Coronary artery (tissue), 2 donors: ENCODE measurements at places on chromosomes 4 and X.

- DNase-seq, result peak; percentile 76
These were observed 1.3 kb downstream of the PARM1 start for GRCh38 chr4:74934016-74934831.

DNA sequence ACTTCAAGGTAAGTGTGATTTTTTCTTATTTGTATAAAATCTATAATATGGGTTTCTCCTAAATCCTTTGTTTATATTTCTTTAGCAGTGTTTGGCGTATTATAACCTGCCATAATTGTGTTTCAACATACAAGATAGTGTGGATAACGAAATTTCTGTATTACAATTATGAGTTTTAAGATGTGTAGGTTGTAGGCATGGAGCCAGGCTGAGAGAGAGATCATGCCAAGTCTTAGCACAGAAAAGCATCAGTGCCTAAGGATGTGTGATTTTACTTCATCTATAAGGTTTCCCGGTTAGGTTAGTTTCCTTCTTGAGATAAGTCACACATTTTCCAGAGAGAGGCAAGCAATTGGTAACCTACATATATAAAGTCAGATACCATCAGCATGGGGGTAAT is 161.2 kb downstream of the RAPGEF2 start:
- DNase-seq, result no peak

DNA sequence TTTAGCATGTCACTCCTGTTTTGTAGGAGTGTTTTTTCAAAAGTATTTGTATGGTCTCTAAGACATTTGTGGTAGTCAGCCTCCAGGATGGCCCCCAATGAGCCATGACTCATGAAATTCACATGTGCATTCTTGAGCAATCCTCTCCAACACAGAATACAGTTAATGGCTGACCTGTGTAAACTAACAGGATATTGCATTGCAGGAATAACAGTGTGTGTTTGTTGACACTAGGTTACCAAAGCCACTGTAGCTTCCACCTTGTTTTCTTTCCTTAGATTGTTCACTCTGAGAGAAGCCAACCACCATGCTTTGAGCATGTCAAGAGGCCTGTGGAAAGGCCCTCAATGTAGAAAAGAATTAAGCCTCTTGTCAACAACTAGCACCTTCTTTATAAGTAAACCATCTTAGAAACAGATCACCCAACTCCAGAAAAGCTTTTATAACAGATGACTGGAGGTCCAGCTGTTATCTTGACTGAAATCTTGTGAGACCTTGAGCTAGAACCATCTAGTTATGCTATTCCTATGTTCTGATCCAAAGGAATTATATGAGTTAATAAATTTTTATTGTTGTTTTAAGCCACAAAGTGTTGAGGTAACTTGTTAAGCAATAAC is 28.5 kb downstream of the TBCK start:
- no peak for DNase-seq

GRCh38 chr4:144582105-144582850 is 63.7 kb upstream of the HHIP start:
- DNase-seq, result no peak

- no peak for DNase-seq
These were observed 3.2 kb upstream of the GRSF1 start for GRCh38 chr4:70842761-70843435.

DNA sequence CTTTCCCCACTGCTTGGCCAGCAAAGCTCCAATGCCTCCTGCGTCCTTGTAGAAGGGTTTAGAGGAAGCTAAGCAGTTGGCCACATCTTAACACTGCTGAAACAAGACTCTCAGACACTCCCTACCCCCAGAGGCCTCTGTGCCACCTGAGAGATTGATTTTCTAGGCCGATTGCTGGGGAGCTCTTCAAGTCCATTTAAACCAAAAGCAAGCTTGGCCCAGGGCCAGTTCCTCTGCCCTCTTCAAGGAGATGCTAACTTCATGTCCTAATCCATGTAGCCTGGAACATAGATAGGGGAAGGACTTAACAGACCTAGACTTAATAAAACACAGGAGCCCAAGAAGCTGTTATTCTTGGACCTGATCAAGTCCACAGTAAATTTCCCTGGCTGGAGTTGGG is 27.2 kb upstream of the FMR1NB start:
- peak; percentile 35 for DNase-seq

- DNase-seq, result no peak
These were observed 136.4 kb downstream of the ZNF674 start for GRCh38 chrX:46408553-46409407.

- DNase-seq, result no peak
These were observed 171.4 kb downstream of the NWD2 start for GRCh38 chr4:37415845-37416369.

DNA sequence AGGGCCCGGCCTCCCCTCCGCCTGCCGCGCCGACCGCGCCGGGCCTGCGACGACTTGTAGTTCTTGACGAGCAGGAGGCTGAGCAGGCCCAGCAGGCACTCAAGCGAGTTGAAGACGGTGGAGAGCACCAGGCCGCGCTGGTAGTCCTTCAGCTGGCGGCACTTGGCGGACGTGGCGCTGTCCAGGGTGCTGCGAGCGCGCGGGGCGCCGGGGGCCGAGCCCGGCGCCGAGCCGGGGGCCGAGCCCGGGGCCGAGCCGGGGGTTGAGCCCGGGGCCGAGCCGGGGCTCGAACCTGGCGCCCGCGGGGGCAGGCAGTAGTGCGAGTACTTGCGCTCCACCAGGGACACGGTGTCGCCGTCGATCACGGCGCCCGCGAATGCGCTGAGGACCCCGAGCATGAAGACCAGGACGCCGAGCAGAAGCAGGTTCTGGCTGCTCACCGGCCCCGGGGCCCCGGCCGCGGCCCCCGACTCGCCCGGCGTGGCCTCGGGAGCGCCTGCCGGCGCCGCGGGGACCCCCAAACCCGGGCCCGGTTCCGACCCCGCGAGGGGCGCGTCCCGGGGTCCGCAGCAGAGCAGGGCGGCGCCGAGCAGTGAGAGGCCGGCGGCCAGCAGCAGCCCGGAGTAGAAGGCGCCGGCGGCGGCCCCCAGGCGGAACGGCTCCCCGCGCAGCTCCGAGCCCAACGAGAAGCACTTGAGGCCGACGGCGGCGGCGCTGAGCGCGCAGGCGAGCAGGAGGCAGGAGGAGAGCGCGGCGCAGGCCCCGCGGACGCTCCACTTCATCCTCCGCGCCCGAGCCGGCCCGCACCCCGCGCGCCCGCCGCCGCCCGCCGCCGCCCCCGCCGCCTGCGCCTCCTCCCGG is 584 bp downstream of the TMEM271 start:
- no peak for DNase-seq

DNA sequence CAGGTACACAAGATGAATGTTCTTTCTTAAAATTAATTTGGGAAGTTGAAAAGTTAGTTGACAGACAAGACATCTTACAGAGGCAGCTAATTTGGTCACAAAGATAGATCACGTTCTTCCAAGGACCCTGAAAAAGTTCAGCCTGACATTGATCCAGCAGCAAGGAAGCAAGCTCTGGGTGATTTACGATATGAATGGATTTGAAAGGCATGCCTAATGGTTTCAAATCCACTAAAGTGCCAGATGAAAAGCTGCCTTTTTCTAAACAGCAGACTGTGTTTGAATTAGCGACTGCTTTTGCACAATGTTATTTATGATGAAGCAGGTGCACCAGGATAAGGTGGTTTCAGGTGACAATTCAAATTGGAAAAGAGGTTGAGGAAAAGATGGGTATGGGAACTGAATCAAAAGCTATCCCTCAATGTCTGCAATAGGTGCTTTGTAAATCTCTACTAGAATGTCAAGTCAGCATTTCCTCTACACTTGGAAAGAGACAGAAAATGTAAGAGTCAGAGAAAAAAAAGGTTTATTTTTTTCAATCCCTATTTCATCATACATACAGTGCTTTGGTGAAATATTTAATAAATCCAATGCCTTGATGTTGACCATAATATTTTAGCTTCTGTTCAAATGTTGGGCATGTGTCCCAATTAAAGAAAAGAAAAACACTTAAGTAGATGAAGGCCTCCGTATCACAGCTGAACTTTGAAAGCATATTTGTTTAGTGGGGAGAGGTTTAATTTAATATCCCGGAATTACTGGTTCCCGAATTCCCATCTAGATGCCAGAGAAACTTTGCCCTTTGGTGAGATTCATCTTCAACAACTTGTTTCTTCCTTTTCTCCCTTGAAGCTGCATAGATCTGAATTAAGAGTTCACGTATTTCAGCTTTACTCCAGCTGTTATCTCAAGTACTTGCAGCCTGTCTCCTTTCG is 6.0 kb downstream of the RASGEF1B start:
- no peak for DNase-seq

- no peak for DNase-seq
These were observed 49.7 kb upstream of the TMEM164 start for GRCh38 chrX:109952985-109953905.

DNA sequence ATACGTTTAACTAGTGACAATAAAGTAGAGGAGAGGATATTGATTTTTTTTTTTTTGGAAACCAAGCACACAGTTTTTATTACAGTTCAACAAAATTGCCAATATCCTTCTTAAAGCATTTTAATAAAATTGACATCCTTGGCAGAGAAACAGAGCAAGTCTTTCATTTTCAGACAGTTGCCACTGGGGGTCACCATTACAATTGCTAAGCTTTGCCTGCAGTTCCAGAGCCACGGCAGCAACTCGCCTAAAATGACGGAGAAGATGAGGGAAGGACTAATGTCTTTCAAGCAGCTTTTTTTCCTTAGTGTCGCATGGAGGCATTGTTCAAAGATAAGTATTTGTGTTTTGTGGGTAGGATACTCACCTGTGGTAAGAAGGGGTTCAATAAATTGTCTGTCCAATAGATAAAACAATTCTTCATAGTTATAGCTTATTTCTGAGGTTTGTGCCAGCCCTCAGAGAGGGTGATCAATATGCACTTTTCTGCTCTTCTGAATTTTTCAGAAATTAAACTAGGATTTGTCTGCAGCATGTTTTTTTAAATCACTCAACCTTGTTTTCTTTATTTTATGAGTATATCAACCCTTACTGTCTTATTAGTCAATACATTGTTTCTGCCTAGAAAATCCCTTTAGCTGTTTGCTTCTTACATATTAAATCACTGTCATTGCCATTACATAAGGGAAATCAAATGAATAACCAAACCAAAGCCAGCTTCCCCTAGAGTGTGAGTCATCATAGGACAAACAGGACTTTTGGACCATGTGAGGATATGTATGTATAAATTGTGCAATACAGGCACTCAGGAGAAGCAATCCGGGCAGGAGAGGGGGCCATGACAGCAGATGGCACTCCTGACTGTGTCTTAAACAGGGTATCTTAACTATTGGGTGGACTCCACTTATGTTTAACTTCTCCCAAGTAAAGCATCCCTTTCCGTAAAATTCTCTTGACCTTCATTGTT is 508.1 kb upstream of the ARX start:
- DNase-seq, result no peak

DNA sequence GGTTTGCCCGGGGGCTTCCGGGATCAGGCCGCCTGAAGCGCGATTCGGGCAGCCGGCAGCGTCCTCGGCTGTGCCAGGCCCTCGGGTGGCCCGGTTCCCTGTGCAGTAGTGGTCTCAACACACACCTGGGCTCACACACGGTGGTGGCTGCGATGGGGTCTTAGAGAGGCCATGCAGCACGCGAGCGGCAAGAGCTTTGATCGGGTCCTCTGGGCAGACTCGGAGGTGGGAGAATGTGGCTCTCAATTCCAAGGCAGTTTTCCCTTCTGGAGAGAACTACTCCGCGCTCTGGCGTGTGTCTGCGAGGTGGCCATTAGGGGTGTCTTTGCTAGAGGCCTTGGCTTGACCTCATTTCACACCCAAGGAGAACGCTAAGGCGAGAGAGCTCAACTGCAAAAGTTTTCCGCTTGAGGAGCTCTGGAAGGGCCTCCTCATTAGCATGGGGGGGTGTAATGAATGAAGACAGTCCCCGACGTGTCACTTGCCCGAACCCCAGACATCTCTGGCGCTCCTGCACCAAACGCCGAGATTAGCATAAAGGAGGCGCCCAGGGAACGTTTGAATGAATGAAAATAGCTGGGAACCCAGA is 771 bp upstream of the RBPJ start:
- no peak for DNase-seq

DNA sequence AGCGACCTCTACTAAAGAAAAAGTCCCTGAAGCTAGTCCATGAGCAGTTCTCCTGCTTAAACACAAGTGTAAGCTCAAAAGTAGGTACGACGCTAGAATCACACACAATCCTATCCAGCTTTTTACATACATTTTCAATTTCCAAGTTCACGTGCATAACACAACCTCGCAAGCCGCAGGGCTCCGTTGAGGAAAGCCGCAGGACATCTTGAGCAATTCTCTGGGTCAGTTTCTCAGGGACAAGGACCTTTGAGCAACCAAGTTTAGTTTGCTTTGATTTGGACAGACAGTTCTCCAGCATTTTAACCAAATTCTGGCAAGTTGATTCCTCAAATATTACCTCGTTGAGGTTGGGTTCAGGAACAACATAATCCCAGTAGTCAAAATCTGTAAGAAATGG is 2.5 kb downstream of the DDIT4L start:
- no peak for DNase-seq

GRCh38 chr4:118729287-118730286 is 44.4 kb downstream of the METTL14 start:
- DNase-seq, result no peak

- DNase-seq, result no peak
These were observed 54.1 kb upstream of the AP1S2 start for GRCh38 chrX:15908603-15909290.

DNA sequence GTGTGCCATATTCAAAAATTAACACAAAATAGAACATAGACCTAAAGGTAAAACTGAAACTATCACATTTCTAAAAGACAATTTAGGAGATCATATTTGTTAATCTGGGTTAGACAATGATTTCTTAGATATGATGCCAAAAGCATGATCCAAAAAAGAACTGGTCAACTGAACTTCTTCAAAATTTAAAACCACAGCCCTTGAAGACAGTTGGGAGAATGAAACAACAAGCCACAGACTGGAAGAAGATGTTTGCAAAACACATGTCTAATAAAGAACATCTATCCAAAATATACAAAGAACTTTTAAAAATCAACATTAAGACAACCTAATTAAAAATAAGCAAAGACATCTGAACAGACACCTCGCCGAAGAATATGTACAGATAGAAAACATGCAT is 19.5 kb downstream of the COMMD8 start:
- DNase-seq, result no peak

GRCh38 chr4:154160519-154161301 is 330.9 kb downstream of the DCHS2 start:
- no peak for DNase-seq

- DNase-seq, result no peak
These were observed 323.8 kb downstream of the FBXW7 start for GRCh38 chr4:152211936-152212653.

DNA sequence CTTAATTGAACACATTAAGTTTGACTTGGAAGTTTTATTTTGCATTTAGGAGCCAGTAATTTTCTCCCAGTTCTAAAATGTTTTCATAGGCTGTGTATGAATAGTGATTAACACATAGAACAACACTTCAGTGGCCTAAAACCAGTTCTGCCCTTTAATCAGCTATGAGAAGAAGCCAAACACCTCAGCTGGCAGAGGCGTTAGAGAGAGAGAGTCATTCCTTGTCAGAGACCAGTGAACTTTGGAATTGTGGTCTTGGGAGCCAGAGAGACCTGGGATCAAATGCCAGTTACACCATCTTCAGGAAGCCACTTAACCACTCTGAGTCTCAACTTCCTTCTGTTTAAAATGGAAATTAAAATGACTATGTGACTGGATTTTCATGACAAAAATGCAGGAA is 39.3 kb upstream of the PRPS2 start:
- DNase-seq, result no peak
